ENCODE measurements at places on chromosomes 1 and 21.

DNA sequence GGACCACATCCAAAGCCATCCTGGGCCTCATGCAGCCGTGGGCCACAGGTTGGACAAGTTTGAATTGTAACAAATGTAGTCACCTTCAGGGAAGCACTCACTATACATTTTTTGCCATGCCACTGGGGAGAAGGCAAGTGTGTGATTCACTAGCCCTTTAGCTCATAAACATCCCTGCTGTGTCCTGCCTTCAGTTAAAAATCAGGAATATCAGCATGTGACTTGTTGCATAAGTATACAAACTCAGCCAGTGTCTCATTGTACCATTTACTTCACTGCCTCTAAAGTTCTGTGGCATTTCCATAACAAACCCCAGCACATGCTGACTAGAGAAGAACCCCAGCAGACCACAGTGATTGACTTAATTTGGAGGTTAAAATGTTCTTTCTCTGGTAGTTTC is 142.0 kb upstream of the C1orf105 start:
- ATAC-seq, result no peak

- no peak for ATAC-seq
Measured at GRCh38 chr21:16044676-16045075, 314.9 kb downstream of the USP25 start.

GRCh38 chr1:57615956-57616355 is 192.1 kb upstream of the DAB1 start:
- ATAC-seq, result no peak

GRCh38 chr1:2789986-2790581 is 11.4 kb downstream of the TTC34 start:
- ATAC-seq, result no peak

DNA sequence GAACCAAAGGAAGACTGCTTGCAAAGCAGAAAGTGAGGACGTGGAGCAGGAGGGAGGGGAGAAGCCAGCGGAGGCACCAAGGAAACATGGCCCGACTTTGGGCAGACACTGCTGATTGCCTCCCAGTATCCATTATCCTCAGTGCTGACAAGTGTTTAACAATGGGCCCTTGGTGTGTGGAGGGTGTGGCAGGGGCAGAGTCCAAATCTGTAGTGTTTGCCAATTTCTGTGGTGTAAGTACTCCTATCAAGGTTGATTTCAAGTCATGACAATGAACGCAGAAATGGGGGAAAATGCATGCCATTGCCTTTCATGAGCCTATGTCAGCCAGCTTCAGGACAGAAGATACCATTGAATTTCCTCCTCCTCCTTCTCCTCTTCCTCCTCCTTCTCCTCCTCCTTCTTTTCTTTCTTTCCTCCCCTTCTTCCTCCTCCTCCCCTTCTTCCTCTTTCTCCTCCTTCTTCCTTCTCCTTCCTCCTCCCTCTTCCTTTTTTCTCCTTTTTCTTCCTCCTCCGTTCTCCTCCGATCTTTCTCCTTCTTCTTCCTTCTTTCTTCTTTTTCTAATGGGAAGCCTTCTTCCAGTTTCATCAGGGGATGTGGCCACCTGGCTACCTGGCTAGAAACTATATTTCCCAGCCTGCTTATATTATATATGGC is 10.3 kb upstream of the PHC2 start:
- no peak for ATAC-seq

DNA sequence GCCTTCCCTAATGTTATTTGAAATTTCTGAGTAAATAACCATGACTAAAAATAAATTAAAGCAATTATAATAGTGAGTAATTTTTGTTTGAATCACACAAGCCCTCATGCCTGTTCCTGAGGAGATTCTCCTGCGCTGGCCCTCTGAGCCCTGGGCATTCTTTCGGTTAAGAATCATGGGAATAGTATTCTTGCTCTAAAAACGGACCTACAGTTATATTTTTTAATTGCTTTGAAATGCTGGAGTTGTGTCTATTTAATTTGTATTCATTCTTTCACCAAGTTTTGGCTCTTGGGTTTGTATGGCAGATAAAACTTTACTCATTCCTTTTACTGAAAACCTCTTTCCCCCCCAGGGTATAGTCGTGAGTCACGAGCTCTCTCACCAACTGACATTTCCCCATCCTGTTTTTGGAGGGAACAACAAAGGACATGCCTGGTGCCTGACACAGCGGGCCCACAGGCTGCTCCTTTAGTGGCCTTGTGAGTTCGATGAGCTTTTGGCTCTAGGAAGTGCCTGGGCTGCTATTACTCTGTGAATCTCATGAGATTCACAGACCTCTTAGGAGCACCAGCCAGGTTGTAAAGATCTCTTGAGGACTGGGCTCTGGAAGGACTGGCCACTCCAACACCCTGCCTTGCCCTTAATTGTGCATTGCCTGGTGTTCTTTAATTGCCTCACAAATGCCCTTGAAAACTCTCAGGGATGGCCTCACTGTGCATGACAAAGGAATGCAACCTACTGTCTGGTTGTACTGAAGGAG is 58.6 kb downstream of the DDR2 start:
- ATAC-seq, result no peak

DNA sequence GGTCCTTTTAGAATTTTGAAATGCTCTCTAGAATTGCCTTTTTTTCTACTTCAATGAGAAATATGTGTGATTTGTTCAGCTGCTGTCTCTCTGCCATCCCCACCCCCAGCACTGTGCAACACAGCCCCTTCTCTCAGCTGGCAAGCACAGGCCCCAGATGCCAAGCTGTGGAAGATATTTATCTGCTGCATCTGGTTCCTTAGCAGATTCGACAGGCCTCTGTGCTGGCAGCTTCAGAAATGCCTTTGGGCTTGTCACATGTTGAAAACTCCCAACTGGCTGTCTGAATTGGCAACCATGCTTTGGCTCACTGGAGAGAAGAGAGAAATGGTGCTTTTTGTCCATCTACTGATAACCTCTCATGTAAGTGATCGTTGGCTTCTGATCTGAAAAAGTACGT is 206.7 kb upstream of the C1orf87 start:
- no peak for ATAC-seq

- ATAC-seq, result peak; percentile 86
Measured at GRCh38 chr1:192639607-192640368, 3.8 kb downstream of the RGS13 start.

DNA sequence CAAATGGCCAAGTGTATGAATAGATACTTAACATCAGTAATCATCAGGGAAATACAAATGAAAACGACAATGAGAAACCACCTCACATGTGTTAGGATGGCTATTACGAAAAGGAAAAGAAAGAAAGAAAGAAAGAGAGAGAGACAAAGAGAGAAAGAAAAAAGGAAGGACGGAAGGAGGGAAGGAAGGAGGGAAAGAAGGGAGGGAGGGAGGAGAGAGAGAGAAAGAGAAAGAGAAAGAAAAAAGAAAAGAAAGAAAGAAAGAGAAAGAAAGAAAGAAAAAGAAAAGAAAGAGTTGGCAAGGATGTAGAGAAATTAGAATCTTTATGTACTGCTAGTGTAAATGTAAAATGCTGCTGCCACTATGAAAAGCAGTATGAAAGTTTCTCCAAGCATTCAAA is 90.7 kb upstream of the DPT start:
- ATAC-seq, result no peak

- no peak for ATAC-seq
Measured at GRCh38 chr1:103122983-103123720, 14.8 kb upstream of the COL11A1 start.

- no peak for ATAC-seq
Measured at GRCh38 chr1:26626994-26627393, 68.8 kb upstream of the ARID1A start.

DNA sequence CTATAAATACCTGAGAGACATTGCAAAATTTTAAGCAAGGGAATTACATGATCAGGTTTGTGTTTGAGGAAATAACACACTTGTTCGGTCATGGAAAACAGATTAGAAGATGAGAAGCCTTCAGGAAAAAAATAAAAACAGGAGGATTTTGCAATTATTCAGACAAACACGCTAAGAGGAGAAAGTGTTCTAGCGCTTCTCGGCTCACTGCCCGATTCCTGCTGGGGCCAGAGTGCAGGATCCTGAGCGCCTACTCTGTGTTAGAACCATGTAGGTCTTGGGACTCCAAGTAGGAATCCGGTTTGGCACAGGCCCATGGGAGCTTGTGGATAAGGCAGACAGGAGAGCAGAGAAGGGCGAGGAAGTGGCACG is 8.1 kb upstream of the PRELP start:
- no peak for ATAC-seq

DNA sequence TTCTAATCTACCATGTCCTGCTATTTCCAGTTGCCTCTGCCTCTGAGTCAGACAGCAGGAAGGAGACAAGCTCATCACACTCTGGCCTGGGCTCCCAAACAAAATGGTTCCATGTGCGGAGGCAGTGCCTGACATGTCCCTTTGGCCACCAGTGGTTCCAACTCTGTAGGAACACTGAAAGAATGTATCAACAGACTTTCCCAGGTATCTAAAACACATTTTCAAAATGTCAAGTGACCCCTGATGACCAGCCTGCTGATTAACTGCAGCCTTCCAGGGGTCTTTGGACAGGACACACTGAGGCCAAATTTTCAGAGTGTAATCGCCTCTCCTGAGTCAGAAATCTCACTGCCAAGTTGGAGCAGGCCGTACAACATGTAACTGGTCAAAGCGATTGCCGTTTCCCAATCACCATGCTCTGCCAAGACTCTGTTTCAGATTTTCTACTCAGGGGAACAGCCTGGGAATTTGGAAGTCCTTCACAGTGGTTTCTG is 172.7 kb downstream of the TPR start:
- no peak for ATAC-seq

DNA sequence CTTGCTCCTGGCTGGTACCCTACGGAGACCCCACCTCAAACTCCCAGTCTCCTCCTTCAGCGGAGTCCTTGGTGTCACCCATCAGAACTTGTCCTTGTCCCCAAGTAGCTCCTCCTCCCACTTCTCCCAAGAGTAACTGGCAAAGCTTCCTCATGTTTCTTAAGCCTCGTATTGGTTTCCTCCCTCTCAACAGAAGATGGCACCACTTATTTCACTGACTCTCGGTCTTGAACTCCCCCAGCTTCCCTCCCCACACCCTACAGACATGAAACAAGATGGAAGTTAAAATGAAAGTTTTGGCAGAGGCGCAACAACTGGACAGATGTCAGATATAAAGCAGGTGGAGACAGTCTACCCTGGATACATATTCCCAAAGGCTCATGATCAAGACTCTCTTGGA is 13.4 kb downstream of the RAB7B start:
- no peak for ATAC-seq

- no peak for ATAC-seq
Measured at GRCh38 chr1:14320986-14321385, 277.5 kb upstream of the KAZN start.

DNA sequence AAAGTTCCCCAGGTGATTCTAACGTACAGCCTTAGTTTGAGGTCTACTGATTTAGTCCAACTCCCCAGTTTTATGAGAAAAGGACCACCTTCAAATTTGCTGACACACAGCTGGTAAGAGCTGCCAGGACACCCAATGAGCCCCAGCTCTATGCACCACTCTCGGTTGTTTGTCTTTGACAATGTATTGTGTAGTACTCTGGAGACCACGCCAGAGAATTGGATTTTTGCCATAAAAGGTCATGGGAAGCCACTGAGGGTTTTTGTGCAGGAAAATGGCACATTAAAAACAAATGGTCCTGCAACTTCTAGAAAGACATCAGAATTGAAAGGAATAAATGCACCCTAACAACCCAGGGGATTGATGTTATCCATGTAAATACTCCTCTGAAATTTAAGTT is 7.1 kb upstream of the IER5 start:
- no peak for ATAC-seq

DNA sequence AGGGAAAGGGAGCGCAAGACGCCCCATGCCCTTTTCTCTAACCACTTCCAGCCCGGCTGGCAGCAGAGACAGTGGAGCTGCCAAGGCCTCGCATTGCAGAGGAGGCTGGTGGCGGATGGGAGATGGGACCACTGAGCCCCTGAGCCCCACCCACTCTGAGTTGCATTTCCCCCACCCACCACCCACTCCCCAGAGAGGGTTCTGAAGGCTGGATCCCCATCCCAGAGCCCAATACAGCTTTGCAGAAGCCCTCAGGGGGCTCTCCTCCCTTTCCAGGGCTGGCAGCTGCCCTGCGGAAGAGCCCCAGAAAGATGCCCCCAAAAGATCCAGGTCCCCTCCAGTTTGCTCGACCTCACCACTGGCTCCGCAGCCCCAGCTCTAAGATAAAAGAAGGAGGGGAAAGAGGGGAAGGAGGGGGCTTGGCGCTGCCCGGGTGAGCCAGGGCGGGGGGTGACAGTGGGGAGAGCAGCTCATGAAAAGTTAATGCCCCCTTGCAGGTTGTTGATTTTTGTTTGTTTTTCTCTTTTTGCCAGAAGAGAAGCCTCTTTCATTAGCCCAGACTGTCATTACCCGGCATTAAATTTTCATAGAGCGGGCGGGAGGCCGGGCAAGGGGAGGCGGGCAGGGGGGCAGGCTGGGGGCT is 38.4 kb upstream of the CASZ1 start:
- no peak for ATAC-seq

GRCh38 chr1:1356166-1356795 is 2.1 kb downstream of the MXRA8 start:
- no peak for ATAC-seq

- no peak for ATAC-seq
Measured at GRCh38 chr1:152359906-152360305, at the start of gene FLG2. Gene FLG2, minus strand, starts transcription at chr1:152360006. Its CDS starts 1,122 bp downstream, at chr1:152358884.

DNA sequence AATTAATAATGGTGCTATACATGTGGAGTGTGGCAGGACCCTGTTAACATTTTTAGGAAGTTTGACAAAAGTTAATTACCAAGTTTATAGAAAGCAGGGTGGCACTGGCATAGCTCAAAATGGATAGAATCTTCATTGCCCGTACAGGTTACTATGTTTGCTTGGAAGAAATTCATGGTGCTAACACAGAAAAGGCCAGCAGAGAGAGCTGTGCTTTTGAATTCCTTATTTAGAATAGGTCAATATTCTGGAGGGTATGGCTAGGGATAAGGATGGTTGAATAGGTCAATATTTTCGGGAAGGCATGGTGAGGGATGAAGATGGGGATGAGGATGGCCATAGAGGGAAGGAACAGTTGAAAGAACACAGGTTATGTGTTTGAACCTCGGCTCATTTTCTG is 345.1 kb downstream of the LMO4 start:
- no peak for ATAC-seq

DNA sequence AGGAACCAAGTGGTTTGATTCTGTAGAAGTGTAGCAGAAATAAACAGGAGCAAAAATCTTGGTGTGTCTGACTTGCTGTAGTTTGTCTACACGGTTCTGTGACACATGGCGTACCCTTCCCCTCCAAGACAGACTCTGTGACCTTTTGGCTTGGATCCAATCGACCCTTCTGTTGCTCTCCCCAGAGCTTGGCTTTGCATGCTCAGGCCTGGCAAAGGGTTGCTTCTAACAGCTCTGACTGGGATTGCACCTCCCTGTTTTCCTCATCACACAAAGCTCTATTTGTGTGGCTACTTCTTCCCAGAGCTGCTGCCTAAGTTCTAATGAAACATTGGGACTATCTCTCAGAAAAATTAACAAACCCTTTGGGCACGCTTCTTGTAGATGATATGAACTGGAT is 24.0 kb downstream of the NGF start:
- no peak for ATAC-seq

- ATAC-seq, result no peak
Measured at GRCh38 chr1:29984166-29984861, 739.1 kb downstream of the MATN1 start.

DNA sequence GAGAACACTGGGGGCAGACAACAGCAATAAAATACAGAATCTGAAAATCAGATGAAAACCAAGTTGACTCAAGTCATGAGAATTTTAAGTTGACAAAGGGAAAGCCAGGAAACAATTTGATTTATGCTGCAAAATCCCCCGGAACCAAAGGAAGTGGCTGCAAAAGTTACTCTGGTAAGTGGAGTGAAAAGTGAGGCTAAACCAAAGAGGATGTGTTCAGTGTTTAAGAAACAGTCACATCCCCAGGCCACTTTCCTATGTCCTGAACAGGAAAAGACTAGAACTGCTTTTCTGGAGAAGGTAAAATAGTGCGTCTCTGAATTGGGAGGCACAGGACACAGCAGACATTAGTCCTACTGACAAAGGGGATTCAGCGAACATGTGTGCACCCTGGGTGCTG is 5.9 kb downstream of the TARBP1 start:
- ATAC-seq, result no peak

Data from activated CD4-positive, CD25-positive, alpha-beta regulatory T cell treated with anti-CD3 and anti-CD28 coated beads, Interleukin-2, amount 50 U/mL, for 24 hours (primary cell).